ENCODE measurements at places on chromosomes 2 and 18.

DNA sequence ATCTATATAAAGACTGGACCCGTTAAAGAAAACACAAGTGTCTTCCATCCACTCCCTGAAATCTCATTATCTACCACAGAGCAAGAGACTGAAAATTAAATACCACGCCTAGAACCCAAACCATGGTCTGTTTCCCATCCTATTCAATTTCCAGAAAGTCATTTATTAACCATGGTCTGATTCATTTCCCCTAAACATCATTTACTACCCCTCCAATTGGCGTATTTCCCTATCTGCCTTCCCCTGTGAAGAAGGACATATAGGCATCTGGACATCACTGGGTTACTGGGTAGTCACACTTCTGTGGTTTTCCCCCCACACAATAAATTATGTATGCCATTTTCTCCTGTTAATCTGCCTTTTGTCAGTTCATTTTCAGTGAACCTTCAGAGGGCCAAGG is 30.8 kb downstream of the CCDC93 start:
- no peak for DNase-seq

DNA sequence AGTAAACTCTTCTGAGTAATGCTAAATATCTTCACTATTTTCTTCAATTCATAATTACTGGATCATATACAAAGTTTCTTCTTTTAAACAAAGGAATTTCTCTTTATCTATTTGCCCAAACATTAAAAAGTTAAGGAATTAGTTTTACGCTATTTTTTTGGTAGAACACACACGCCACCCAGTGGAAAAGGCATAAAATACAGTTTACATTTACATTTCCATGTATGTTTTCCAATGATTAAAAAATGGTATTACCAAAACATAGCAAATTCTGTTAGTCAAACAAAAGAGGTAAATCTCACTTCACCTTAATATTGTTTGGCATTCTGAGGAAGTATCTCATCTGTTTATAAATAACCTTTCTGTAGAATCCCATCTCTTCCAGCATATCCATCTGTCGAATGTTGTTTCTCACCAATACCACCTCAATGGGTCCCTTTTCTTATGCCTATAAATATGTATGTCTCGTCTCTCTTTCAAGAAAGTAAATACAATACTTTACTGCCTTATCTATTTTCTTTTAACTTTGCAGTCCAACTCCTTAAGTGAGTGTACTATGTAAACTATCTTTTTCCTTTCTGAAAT is 7.2 kb downstream of the BOLL start:
- DNase-seq: peak; percentile 34

GRCh38 chr2:55311444-55311870 is 42.4 kb upstream of the MTIF2 start:
- no peak for DNase-seq

DNA sequence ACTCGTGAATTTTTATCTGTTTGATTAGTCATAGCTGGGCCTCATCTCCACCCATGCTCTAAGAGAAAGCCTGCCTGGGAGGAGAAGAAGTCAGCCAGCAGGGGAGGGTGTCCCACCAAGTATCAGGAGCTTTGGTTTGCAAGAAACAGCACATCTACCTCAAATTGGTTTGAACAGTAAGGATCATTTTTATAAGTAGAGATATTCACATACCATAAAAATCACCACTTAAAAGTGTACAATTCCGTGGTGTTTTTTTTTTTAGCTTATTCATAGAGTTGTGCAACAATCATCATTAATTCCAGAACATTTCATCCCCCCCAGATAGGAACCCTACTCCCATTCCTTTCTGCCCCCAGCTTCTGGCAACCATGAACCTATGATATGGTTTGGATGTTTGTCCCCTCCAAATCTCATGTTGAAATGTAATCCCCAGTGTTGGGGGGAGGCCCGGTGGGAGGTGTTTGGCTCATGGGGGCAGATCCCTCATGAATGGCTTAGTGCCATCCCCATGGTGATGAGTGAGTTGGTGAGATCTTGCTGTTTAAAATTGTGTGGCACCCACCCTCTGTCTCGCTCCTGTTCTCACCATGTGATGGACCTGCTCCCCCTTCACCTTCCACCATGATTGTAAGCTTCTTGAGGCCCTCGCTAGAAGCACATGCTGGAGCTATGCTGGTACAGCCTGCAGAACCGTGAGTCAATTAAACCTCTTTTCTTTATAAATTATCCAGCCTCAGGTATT is 36.2 kb upstream of the HS6ST1 start:
- no peak for DNase-seq

DNA sequence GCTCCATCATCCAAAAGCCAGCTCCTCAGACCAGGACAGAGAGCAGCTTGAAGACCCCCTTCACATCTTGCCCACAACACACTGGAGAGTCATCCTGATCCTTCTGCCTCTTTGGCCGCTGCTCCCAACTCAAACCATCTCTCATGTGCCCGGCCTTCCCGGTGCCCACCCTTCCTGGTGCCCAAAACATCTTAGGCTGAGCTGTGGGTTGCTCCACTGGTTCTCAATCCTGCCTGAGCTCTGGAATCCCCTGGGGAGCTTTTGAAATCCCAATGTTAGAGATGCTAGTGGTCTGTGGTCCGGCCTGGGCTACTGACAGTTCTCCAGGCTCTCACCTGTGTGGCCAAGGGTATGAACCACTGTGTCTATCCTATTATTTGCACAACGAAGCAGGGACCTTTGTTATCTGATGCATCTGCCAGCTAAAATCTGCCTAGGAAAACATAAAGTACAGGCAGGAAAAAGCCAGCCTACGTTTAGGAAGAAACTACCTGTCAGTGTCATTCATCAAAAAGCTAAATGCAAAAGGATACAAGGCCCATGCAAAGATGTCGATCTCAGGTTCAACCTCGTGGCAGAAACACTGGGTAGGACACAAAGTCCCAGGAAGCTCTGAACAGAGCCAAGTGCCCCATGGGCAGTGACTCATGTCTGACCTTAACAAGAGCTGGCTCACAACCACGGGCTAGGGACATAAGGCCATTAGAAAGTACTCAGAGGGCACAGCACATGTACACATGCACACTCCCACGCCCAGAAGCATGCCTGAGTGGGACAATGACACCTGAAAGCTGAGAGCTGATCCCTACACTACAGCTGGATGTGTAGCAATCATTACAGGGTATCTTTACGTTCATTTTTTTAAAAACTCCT is 30.8 kb downstream of the TBC1D8 start:
- DNase-seq: no peak

DNA sequence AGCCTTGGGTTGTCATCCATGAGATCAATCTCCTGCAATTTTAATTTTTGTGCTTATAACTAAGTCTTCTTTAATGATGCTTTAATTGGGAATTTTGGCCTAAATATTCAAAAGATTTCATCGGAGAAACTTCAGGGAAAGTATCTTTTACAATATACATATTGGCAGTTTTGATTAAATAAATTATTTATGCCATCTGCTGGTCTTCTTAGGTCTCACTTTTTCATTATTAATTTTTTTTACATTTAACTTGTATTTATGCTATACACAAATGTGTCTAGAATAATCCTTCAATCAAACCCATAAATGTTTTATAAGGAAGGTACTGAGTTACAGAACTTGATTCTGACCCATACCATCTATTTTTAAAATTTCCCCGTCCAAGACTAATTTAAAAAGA is 95.1 kb upstream of the XPO1 start:
- no peak for DNase-seq

DNA sequence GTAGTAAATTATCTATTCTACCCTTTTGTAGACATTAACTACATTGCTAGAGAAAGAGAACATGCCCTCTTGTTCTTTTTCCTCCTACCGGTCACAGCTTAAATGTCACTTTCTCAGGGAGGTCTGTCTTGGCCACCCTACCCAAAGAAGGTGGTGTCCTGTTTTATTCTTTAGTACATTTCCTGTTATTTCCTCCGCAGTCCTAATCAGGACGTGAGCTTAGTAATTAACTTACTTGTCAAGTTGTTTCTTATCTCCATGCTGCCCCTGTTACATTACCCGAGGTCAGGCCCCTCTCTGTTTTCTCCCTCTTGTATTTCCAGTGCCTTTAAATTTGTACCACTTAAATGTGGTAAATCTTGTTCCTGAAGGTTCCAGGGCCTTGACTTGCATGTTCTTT is 73.7 kb upstream of the RMDN2 start:
- no peak for DNase-seq

DNA sequence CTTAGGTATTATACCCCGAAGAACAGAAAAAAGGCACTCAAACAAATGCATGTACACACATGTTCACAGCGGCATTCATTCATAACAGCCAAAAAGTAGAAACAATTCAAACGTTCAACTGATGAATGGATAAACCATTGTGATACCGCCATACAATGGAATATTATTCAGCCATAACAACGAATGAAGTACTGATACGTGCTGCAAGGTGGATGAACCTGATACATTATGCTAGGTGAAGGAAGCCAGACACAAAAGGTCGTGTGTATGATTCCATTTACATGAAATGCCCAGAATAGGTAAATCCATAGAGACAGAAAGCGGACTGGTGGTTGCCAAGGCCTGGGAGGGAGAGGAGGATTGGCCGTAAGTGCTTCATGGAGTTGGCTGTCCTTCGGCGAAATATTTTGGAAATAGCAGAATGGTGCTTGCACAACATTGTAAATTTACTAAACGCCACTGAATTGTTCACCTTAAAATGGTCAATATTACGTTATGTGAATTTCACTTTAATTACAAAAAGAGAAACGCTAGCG is 750 bp upstream of the RMP24 start:
- DNase-seq: no peak

DNA sequence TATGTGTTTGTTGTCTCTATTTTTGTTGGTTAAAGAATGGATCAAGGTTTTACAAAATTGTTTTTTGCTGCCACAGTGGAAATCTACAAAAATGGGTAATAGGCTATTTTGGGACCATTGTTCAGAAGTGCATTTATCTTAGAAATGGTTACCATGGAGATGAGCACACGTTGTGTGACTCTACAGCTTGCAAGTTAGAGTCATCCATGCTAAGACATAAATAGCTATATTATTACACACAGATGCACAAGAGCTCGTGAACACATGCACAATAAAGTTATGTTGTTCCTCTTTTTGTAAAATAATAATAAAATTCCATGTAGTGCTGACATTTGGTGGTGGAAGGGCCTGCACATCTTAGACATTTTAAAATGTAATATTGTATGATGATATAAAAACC is 15.5 kb upstream of the DUSP19 start:
- DNase-seq: peak; percentile 33

Measured in MM.1S (cell line).